Activated CD4-positive, alpha-beta memory T cell treated with anti-CD3 and anti-CD28 coated beads for 36 hours (primary cell): ENCODE measurements at places on chromosomes 4 and X. TPM values are rescaled to one million over a fixed set of nuclear protein-coding genes. Genes with fewer than 3 reads are reported as not detected.

- H3K27ac ChIP-seq, result no peak overlapping the region
- H3K4me1 ChIP-seq, result no peaks in the 10 kb centered on the region
- no peak overlapping the region for H3K4me3 ChIP-seq
- no peaks in the 10 kb centered on the region for H3K27me3 ChIP-seq
- H3K36me3 ChIP-seq, result no peaks in the 10 kb centered on the region
- DNase-seq, result no peak
Observed at GRCh38 chr4:168183717-168184571, 91.6 kb downstream of the ANXA10 start.

FAM53A gene
- 1.4 TPM for total RNA-seq

DNA sequence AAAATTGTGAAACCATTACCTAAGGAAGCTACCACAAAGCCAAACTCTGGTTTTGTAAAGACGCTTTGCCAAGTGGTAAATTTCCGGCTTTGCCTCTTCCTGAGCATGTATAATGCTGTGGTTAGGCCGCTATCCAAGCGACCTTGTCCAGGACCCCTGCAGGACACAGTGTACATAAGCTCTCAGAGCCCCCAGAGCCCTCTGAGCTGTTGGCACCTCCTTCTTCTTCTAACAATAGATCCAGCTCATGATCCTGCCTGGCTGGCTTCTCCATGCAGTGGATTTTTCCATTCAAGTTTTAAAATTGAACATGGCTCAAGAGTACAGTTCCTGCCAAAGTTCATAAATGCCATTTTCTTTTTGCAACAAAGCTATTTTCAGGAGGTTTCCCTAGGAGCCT lies 326.7 kb downstream of the MAPK10 start:
- H3K36me3 ChIP-seq, result no peaks in the 10 kb centered on the region
- H3K4me1 ChIP-seq, result no peaks in the 10 kb centered on the region
- H3K27me3 ChIP-seq, result peaks cover 2% of the 10 kb centered on the region
- no peak overlapping the region for H3K27ac ChIP-seq
- no peak overlapping the region for H3K4me3 ChIP-seq

GRCh38 chr4:113142351-113142750 lies 92.9 kb downstream of the ANK2 start:
- H3K4me1 ChIP-seq, result no peaks in the 10 kb centered on the region
- DNase-seq, result no peak
- no peaks in the 10 kb centered on the region for H3K27me3 ChIP-seq

CXCL9 gene
- total RNA-seq, result 0.14 TPM

- no peak overlapping the region for H3K4me3 ChIP-seq
- DNase-seq, result peak; percentile 65
- no peak overlapping the region for H3K27ac ChIP-seq
Observed at GRCh38 chr4:47926667-47927258, 12.4 kb upstream of the NFXL1 start.
